ENCODE measurements at places on chromosomes 4 and X. TPM values are rescaled to one million over a fixed set of nuclear protein-coding genes. Genes with fewer than 3 reads are reported as not detected.

Gene ADRA2C
- total RNA-seq, result 0.70 TPM

Gene C4orf51
- total RNA-seq, result not detected

Gene NPY2R
- not detected for total RNA-seq

Gene TENM3
- 16.1 TPM for total RNA-seq

Gene GPM6B
- 0.19 TPM for total RNA-seq

Gene SHISA3
- total RNA-seq, result not detected
